Activated CD8-positive, alpha-beta T cell treated with anti-CD3 and anti-CD28 coated beads, Interleukin-2, amount 10 ng/mL, durations not matched to agents 7 days and 5 days (primary cell): ENCODE measurements at places on chromosomes 4 and X. TPM values are rescaled to one million over a fixed set of nuclear protein-coding genes. Genes with fewer than 3 reads are reported as not detected.

Gene ASB11
- not detected for total RNA-seq

Gene STPG2
- total RNA-seq, result not detected

Gene HTN3
- total RNA-seq, result not detected

Gene HPGDS
- not detected for total RNA-seq

Gene WNK3
- 0.03 TPM for total RNA-seq

DNA sequence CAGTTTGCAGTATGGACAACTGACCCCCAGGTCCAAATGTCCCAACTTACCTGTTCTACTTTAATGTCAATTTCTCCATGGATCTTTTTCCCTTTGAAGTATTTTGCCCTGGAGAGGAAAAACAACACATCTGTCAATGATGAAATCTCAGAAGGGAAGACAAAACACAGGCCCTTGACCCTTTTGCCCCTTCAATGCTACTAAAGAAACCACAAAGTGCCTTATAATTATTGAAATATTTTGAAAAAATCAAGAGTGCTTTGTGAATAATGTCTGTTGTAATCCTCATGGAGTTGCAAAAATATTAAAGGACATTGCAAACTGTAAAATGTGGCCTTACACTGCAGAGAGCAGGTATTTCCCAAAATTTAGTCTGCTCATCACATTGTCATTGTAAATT, 12.6 kb downstream of the SYN1 start:
- H3K4me3 ChIP-seq, result no peak overlapping the region
- DNase-seq, result no peak
- peaks cover 2% of the 10 kb centered on the region for H3K4me1 ChIP-seq

- no peaks in the 10 kb centered on the region for H3K27me3 ChIP-seq
- no peaks in the 10 kb centered on the region for H3K4me1 ChIP-seq
- no peak for DNase-seq
- no peaks in the 10 kb centered on the region for H3K36me3 ChIP-seq
Observed at GRCh38 chrX:105282077-105282476, 61.6 kb upstream of the TEX13A start.

GRCh38 chr4:69773484-69773883, 13.1 kb upstream of the SULT1B1 start:
- H3K36me3 ChIP-seq, result no peaks in the 10 kb centered on the region
- H3K27ac ChIP-seq, result no peak overlapping the region
- no peak overlapping the region for H3K4me3 ChIP-seq
- no peaks in the 10 kb centered on the region for H3K4me1 ChIP-seq
- no peaks in the 10 kb centered on the region for H3K27me3 ChIP-seq
- DNase-seq, result no peak

- H3K36me3 ChIP-seq, result peaks cover 6% of the 10 kb centered on the region
- H3K4me1 ChIP-seq, result peaks cover 28% of the 10 kb centered on the region
- no peak overlapping the region for H3K4me3 ChIP-seq
- H3K27ac ChIP-seq, result no peak overlapping the region
- no peaks in the 10 kb centered on the region for H3K27me3 ChIP-seq
Observed at GRCh38 chrX:79371640-79372039, 4.5 kb upstream of the ITM2A start.

DNA sequence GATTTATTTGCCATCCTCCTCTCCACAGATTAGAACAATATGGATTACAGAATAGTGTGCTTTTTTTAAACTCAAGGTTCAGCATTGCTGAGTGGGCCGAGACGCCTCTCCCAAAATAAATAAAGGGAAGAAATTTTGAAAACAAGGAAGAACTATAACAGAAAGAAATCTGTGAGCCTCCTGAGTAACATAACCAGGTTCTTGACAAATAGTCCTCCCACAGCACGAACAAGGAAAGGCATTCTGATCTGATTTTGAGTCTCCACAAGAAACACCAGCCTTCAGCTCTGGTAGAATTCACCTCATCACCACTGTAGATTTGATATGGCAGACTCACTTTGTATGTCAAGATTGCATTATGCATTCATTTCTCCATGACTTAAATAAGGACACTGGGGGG, 173.6 kb downstream of the HHIP start:
- no peaks in the 10 kb centered on the region for H3K4me1 ChIP-seq
- no peaks in the 10 kb centered on the region for H3K36me3 ChIP-seq
- H3K27me3 ChIP-seq, result no peaks in the 10 kb centered on the region
- no peak overlapping the region for H3K4me3 ChIP-seq

GRCh38 chr4:141609243-141609642, 27.1 kb upstream of the IL15 start:
- H3K4me1 ChIP-seq, result peaks cover 9% of the 10 kb centered on the region
- H3K4me3 ChIP-seq, result no peak overlapping the region
- DNase-seq, result no peak
- H3K27me3 ChIP-seq, result peaks cover 14% of the 10 kb centered on the region

- no peaks in the 10 kb centered on the region for H3K27me3 ChIP-seq
- no peak overlapping the region for H3K4me3 ChIP-seq
- peaks cover 53% of the 10 kb centered on the region for H3K4me1 ChIP-seq
- H3K27ac ChIP-seq, result no peak overlapping the region
- DNase-seq, result no peak
- peaks cover 17% of the 10 kb centered on the region for H3K36me3 ChIP-seq
Observed at GRCh38 chrX:13693341-13693961, 4.5 kb downstream of the RAB9A start.

GRCh38 chrX:39047174-39047573, 245.9 kb downstream of the MID1IP1 start:
- no peaks in the 10 kb centered on the region for H3K36me3 ChIP-seq
- H3K27ac ChIP-seq, result no peak overlapping the region
- no peak for DNase-seq
- no peaks in the 10 kb centered on the region for H3K27me3 ChIP-seq
- no peak overlapping the region for H3K4me3 ChIP-seq

DNA sequence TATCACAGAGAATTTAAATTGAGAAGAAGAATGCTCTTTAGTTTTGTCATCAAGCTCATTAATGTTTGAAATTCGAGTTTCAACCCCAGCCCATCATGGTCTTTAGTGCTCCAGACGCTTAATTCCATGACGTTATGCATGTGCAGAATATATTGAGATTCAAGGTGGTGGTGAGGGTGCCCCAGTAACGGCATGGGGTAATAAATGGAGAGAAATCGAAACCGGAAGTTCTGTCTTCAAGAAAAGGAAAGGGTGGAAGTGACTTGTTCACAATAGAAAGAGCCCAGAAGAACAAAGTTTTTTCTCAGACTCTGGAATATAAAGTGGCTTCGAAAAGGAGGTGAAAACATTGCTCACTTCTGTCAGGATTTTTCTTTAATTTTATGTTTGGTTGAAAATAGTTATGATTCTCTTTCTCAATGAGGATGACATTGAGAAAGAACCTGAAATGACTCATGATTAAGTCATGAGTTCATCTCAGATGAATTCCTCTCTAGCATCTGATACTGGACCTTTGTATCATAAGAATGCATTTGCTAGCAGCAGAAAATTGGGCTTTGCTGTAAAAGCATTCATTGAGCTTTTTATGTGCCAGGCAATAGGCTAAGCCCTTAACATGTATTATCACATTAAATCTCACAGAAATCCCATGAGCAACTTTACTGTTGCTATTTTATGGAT, 779 bp upstream of the DDX60L start:
- no peaks in the 10 kb centered on the region for H3K27me3 ChIP-seq
- H3K4me1 ChIP-seq, result peaks cover 59% of the 10 kb centered on the region
- peak overlapping the region; percentile 96 for H3K4me3 ChIP-seq
- peak; percentile 74 for DNase-seq
- H3K27ac ChIP-seq, result peak overlapping the region; percentile 97

GRCh38 chr4:69617083-69617694, 22.3 kb downstream of the UGT2A2 start:
- no peaks in the 10 kb centered on the region for H3K27me3 ChIP-seq
- no peak overlapping the region for H3K27ac ChIP-seq
- no peak overlapping the region for H3K4me3 ChIP-seq
- no peaks in the 10 kb centered on the region for H3K4me1 ChIP-seq
